Thoracic aorta (tissue), 2 donors: ENCODE measurements at places on chromosomes 13 and 19. TPM values are rescaled to one million over a fixed set of nuclear protein-coding genes. Genes with fewer than 3 reads are reported as not detected.

Gene FFAR2
- total RNA-seq = 0.92 TPM

Gene SHD
- not detected for total RNA-seq

Gene MEF2B
- 1.5 TPM for total RNA-seq

Gene ATP4B
- total RNA-seq = 0.85 TPM

Gene CYP2F1
- not detected for total RNA-seq

Gene PDE4A
- total RNA-seq = 25.5 TPM

Gene URAD
- total RNA-seq = not detected

Gene ZNF726
- 0.27 TPM for total RNA-seq

Gene RNF17
- total RNA-seq = not detected

- DNase-seq = peak; percentile 68
- H3K27me3 ChIP-seq = no peaks in the 10 kb centered on the region
- peak overlapping the region; percentile 73 for H3K4me3 ChIP-seq
- peak overlapping the region; percentile 84 for H3K27ac ChIP-seq
Measured at GRCh38 chr19:2494447-2495129, 18.7 kb downstream of the GADD45B start.

DNA sequence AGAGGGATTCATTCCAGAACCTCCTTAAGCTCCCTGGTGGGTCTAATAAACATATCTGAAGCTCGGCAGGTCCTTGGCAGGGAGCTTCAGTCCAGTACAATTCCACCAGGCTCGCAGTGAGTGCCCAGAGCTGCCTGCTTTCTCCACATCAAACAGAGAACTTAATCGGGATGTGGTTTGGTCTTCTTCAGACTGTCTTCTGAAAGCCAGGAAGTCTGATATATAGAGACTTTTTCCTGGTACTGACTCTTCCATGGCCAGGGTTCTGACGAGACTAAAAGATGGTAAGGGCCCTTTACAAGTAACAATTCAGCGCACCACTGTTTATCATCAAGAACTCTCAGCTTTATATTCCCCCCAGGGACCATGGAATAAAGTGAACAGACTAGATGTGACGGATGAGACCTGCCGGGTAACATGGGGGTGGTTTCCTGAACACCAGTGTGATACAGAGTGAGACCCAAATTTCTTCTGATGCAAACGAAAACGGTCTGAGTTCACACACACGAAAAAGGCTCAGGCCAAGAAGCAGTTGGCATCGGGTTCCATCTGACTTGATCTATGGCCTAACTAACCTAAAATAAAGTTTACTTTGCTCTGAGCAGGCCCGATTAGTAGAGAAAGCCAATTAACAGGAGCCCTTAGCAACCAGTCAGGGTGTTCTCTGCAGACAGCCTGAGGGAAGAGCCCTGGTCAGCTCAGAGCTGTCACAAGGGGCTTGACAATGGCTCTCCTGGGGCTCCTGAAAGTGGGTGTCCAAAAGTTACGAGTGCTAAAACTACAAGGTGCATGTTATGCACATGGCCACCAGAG lies 29.0 kb downstream of the RANBP3 start:
- no peak for DNase-seq
- H3K4me1 ChIP-seq = peaks cover 73% of the 10 kb centered on the region
- H3K27ac ChIP-seq = no peak overlapping the region
- no peak overlapping the region for H3K4me3 ChIP-seq

DNA sequence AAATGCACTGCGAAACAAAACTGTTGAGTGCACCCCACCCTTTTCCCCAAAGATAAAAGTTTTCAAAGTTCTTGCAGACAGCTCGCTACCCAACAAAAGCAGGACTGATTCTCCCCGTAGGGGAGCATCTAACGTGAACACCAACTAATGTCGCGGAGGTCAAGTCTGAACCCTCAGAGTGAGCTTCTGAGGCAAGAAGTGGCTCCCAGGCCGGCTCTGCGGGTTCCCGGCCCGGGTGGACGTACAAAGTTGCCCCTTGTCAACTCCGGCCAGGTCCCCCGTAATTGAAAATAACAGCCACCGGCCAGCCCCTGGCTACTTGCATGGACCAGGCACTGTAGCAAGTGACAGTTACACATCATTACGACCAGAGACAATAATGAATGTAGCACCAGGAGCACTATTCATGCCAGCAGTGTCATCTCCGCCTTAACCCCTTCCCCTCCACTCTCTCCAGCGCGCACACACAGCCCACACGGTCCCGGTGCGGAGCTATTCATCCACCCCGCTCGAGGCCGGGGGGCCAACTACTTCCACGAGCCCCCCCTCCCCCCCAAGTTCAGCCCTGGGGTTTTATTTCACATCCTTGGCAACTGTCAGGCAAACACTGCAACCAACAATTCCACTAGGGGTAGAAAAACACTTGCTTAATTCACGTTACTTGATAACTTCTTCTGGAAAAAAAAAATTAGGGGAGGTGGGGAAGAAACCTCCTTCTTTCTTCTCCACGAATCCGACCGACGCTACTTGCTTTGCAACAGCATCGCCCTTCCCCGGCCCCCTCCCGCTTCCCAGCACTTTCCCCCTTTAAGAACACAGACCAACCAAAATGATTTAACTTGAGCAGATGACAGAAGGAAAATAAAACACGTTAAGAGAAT lies 1.2 kb downstream of the KLF12 start:
- no peak for DNase-seq
- H3K27ac ChIP-seq = peak overlapping the region; percentile 85
- no peaks in the 10 kb centered on the region for H3K27me3 ChIP-seq
- H3K4me1 ChIP-seq = peaks cover 34% of the 10 kb centered on the region
- H3K36me3 ChIP-seq = no peaks in the 10 kb centered on the region

DNA sequence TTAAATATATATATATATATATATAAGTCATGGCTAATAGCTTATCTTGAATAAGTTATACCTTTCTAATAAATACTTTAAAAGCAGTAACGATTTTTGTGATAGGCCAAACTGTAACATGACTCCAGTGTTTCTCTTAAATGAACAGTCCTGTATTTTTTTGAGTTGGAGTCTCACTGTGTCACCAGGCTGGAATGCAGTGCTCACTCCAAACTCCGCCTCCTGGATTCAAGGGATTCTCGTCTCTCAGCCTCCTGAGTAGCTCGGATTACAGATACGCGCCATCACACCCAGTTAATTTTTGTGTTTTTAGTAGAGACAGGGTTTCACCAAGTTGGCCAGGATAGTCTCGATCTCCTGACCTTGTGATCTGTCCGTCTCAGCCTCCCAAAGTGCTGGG lies 814.2 kb upstream of the SLITRK5 start:
- no peak overlapping the region for H3K4me3 ChIP-seq
- no peaks in the 10 kb centered on the region for H3K36me3 ChIP-seq
- H3K4me1 ChIP-seq = no peaks in the 10 kb centered on the region

GRCh38 chr19:41886761-41887710 lies 4.1 kb downstream of the ARHGEF1 start:
- H3K27me3 ChIP-seq = no peaks in the 10 kb centered on the region
- H3K36me3 ChIP-seq = peaks cover 14% of the 10 kb centered on the region
- no peak overlapping the region for H3K27ac ChIP-seq
- no peak for DNase-seq

- no peak for DNase-seq
- no peaks in the 10 kb centered on the region for H3K27me3 ChIP-seq
- H3K4me3 ChIP-seq = no peak overlapping the region
- H3K36me3 ChIP-seq = no peaks in the 10 kb centered on the region
- H3K4me1 ChIP-seq = peaks cover 22% of the 10 kb centered on the region
- no peak overlapping the region for H3K27ac ChIP-seq
Measured at GRCh38 chr13:31967155-31967554, 64.4 kb upstream of the FRY start.

DNA sequence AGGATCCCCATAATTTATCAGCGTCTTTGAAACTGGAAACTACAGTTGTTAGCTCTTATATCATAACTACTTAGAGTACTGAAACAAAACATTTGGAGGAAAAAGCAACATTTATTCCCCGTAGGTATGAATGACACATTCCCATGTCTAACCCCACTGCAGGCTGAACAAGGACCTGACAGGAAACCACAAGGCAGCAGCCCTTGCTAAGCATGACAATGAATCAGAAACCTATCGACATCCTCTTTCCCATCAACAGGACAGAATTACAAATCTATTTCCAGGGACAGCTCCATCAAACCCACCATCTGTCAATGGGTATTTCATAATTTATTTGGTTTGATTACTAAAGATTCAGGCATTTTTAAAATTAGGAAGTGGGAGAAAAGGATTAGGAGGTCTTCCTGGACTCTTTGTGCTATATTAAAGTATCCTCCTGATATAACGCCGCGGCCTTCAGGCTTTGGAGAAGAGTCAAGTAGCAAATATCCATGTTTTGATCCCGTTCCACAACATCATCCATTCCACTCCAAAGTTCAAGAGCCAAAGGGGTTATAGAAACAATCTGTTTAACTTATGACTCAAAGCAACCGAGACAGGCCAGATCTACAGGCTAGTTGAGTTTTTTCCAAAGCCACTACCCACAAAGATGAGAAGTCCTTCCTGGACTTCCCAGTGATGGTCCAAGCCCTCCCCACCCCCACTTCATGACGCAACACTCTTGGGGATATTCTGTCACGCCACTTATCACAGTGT lies 51.1 kb downstream of the FAM216B start:
- no peaks in the 10 kb centered on the region for H3K27me3 ChIP-seq
- H3K4me3 ChIP-seq = no peak overlapping the region
- H3K36me3 ChIP-seq = no peaks in the 10 kb centered on the region
- DNase-seq = no peak
- H3K4me1 ChIP-seq = no peaks in the 10 kb centered on the region
- no peak overlapping the region for H3K27ac ChIP-seq

GRCh38 chr19:45469945-45470761 lies 2.4 kb downstream of the FOSB start:
- H3K4me3 ChIP-seq = peak overlapping the region; percentile 90
- H3K27me3 ChIP-seq = no peaks in the 10 kb centered on the region
- DNase-seq = no peak
- H3K36me3 ChIP-seq = no peaks in the 10 kb centered on the region
- peaks cover 26% of the 10 kb centered on the region for H3K4me1 ChIP-seq

- no peak overlapping the region for H3K27ac ChIP-seq
- no peak overlapping the region for H3K4me3 ChIP-seq
- no peak for DNase-seq
Measured at GRCh38 chr13:112447761-112448603, 71.8 kb downstream of the SPACA7 start.

- no peak overlapping the region for H3K4me3 ChIP-seq
- peaks cover 3% of the 10 kb centered on the region for H3K36me3 ChIP-seq
- H3K27ac ChIP-seq = no peak overlapping the region
Measured at GRCh38 chr13:114054830-114055439, 77.5 kb downstream of the RASA3 start.

GRCh38 chr19:33946535-33947264 lies 150.0 kb downstream of the KCTD15 start:
- DNase-seq = no peak
- H3K36me3 ChIP-seq = no peaks in the 10 kb centered on the region
- no peak overlapping the region for H3K27ac ChIP-seq
- no peaks in the 10 kb centered on the region for H3K4me1 ChIP-seq

DNA sequence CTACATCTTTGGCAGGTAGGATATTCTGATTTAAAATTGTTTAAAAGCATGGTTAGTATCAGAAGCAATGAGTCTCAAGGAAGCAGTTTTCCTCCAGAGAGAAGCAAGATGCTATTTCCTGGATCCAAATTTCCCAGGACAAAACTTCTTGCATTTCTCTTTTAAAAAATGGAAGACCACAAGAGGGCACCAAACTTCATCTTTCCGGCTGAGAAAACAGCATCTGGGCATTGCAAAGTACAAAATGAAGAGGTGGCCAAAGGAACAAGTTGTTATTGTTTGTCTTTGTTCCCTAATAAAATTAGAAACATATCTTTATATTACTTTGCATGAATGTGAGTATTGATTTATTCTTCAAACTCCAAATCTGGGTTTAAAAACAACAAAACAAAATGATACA lies 60.0 kb upstream of the LRCH1 start:
- H3K4me1 ChIP-seq = peaks cover 49% of the 10 kb centered on the region
- H3K27me3 ChIP-seq = no peaks in the 10 kb centered on the region
- DNase-seq = no peak
- no peak overlapping the region for H3K4me3 ChIP-seq
- H3K36me3 ChIP-seq = no peaks in the 10 kb centered on the region

DNA sequence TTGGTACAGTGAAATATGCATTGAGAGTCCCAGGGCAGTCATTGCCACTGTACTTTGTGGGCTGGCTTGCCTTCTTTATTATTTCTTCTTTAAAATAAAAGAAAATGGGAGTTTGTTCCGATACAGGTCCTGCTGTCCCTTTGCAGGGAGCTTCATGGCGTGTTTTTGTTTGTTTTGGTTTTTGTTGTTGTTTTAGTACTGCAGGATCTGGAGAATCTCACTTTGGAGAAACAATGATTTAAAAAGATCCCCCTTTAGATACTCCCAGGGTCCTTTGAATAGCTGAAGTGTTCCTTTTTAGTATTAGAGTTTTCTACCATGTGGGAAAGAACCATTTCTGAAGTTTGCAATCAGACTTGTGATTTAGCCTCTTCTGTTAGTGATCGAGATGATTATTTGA lies 11.1 kb downstream of the CHAF1A start:
- no peaks in the 10 kb centered on the region for H3K27me3 ChIP-seq
- H3K4me1 ChIP-seq = peaks cover 10% of the 10 kb centered on the region
- no peak overlapping the region for H3K4me3 ChIP-seq
- no peak for DNase-seq
